ENCODE measurements at places on chromosomes 1 and 21. TPM values are rescaled to one million over a fixed set of nuclear protein-coding genes. Genes with fewer than 3 reads are reported as not detected.
A peak's percentile ranks its signal among the peaks of the same experiment; 100 is the strongest.

GRCh38 chr1:233215135-233215760, 80.3 kb downstream of the PCNX2 start:
- DNase-seq: no peak

DNA sequence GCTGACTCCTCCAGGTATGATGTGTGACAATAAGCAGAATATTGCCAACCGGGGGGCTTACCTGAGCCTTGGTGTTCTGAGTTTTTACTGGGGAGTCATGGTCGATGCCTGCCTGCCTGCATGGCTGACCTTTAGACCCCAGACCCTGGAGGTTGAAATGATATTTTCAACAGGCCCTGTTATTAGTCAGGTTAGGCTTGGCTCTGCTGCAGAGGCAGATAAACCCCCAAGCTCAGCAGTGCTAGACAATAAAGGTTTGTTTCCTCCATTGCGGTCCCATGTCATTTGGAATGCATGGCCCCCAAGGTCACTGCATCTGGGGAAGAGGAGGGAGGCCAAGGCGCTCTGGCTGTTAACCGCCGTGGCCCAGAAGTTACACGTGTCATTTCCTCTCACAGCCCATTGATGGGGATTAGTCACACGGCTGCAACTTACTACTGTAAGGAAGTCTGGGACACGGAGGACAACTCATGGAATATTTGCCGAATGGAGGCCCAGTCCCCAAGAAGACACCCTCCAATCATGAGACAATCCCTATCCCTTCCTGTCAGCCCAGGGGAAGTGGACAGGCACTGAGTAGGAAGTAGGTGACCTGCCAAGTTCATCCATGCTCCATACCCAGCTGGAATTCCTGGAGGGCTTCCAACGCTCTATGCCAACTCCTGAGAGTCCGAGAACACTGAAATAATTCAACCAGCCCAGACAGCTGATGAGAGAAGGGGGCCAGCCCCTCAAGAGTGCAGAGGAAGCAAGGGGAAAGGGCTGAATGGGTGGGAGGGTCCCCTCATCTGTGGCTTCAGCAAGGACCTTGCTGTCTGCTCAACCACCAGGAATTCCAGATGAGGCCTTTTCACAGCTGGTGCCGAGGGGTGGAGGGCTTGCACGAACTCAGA, 97.3 kb downstream of the TAS1R2 start:
- no peak for DNase-seq

GRCh38 chr1:71210718-71211117, 129.9 kb upstream of the ZRANB2 start:
- DNase-seq: no peak

DNA sequence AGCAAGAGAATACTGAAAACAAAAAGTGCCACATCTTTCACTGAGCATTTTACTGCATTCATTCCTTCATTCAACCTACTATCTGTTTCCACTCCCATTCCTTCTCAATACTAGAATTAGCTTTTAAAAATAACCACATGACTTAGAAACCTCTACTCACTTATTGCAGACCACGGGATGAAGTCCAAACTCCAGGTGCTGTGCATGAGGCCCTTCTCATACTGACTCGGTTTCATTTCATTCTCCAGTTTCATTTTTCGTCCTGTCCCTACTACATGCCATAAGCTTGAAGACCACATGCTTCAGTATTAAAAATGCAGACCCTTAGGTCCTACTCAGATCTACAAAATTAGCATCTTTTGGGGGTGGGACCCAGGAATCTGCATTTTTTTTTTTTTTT, 2.3 kb upstream of the BACH1 start:
- DNase-seq: no peak

DNA sequence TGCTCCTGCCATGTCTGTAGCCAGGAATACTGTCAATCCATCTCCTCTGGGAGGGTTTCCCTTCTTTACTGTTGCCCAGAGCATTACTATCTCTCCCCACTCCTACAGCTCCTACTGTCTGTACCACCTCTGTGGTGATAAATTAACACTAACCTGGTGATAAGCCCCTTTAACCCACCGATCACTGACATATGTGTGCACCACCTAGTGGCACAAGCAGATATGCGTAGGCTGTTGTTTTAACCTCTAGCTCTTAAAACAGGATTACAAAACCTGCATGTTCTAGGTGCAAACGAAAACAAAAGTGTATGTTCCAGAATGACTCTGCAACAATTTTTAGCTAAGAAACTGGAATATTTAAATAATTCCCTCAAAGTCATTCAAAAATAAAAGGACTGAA, 93.9 kb upstream of the BEND5 start:
- DNase-seq: no peak

DNA sequence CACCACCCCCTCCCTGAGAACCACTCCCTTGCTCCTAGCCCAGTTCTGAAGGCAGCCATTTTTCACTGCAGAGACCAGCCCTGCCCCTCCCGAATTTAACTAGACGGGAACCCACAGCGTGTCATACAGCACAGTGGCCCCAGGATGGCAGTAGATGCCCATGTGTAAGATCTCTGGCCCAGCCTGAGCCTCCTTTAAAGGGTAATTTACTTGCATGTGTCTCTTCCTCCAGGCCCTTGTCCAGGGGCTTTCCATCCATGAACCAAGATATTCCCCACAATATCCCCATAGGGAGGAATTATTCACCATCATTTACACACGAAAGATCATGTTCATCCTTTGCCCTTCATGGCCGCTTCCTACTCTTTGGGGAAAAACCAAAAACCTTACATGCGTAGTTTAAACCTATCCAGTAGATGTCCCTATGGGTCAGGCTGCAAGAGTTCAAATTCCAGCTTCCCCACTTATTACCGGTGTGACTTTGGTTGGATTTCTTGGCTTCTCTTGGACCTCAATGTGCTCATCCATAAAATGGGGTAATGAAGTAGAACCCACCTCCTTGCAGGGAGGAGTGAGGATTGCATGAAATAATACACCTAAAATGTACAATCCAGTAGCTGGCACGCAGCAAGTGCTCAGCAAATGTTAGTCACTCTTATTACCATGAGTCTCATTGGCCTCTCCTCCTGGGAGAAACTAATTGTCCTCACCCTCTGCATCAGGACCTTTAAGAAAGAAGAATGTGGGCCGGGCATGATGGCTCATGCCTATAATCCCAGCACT, 4.0 kb upstream of the LACTBL1 start:
- DNase-seq: peak; percentile 85

GRCh38 chr1:204685236-204686006, at the start of gene LRRN2:
TSS of gene LRRN2 (minus strand) at chr1:204685738. CDS start at chr1:204619992, 65,746 bp downstream.
- DNase-seq: no peak

DNA sequence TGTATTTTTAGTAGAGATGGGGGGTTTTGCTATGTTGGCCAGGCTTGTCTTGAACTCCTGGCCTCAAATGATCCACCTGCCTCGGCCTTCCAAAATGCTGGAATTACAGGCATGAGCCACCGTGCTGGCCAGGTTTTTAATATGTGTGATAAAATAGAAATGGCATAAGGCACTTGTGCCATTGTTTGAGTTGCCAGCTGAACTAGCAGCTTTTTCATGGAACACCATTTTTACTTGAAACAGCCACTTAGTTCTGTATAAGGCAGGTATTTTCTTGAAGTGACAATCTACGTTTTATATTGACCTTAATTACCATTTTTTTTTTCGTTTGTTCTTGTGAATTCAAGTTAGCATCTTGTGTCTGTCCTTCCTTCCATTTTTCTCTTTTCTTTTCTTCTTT, 28.3 kb downstream of the MTF2 start:
- no peak for DNase-seq

GRCh38 chr1:90457985-90458384, 259.1 kb downstream of the BARHL2 start:
- no peak for DNase-seq

- DNase-seq: peak; percentile 30
Measured at GRCh38 chr1:108877348-108878159, 769 bp downstream of the GPSM2 start.

DNA sequence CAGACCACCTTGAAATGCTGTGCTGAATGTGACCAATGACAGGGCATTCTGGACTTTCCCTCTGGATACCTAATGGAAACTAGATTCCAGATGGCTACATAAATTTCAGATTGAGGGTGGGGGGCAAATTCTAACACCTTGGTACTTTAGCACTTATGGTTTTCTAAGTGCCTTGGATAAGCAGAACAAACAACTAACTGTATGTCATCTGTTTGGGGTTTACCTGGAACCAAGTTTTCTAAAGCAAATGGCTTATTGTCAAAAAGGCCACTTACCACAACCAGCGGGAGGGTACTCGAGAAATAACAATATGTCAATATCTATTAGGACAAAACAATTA, 39.1 kb downstream of the GPR3 start:
- DNase-seq: no peak

- peak; percentile 71 for DNase-seq
Measured at GRCh38 chr1:232805269-232806185, at the start of gene MAP10. TSS of gene MAP10 (plus strand) at chr1:232805416. CDS start at chr1:232805450, 34 bp downstream.

- peak; percentile 92 for DNase-seq
Measured at GRCh38 chr1:17239420-17239819, 9.5 kb upstream of the PADI3 start.

DNA sequence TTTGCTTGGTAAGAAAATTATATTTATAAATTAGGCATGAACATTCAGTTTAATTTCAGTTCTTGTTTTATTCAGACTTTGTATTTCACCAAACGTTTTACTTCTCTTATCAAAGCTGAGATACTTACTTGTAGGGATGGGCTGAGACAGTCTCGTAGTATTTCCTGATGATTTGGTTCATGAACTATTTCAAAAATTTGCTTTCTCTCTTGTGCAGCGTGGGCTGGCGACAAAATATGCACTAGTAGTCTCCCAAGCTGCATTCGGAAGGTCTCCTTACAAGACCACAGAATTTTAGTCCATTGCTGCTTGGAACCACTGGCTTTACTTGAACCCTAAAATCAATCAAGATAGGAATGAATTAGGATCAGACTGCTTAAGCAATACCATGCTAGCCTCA, 91.7 kb upstream of the GNG4 start:
- DNase-seq: peak; percentile 87

- DNase-seq: no peak
Measured at GRCh38 chr1:35509558-35509957, 47.6 kb downstream of the KIAA0319L start.

- DNase-seq: peak; percentile 61
Measured at GRCh38 chr1:56578138-56578962, 1.0 kb downstream of the PLPP3 start.

GRCh38 chr1:52913014-52913413, 8.5 kb downstream of the ECHDC2 start:
- DNase-seq: no peak

DNA sequence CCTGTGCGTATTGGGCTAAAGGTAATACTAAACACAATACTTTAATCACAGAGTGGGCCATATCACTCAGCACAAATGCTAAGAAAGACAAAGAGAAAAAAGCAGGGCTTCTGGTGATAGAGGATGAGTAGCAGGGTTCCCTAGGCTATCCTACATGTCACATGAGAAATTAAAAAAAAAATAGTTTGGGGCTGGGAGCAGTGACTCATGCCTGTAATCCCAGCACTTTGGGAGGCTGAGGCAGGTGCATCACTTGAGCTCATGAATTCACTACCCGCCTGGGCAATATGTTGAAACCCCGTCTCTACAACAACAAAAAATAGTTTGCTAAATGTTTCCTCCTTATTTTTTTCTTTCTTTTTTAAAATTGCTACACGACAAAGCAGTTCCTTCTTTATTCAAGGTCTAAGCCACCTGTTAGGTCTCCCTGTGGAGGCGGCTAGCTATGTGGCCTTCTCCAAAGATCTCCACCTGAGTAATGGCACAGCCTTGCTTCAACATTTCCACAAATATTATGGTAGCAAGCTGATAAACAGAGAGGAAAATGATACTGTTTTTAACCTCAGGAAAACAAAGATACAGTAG, 1.5 kb downstream of the ENSA start:
- no peak for DNase-seq

- DNase-seq: no peak
Measured at GRCh38 chr1:59601811-59602210, 212.9 kb upstream of the HOOK1 start.

The REN gene
- 1.2 TPM for polyA plus RNA-seq

The AMY1C gene
- polyA plus RNA-seq: not detected

The FAM3B gene
- not detected for polyA plus RNA-seq

The APCS gene
- not detected for polyA plus RNA-seq

The ATP5PO gene
- polyA plus RNA-seq: 250 TPM

The LAMB3 gene
- 2.1 TPM for polyA plus RNA-seq

The CHAF1B gene
- 6.4 TPM for polyA plus RNA-seq

The RGS4 gene
- polyA plus RNA-seq: 202 TPM

The LORICRIN gene
- not detected for polyA plus RNA-seq

The NR5A2 gene
- 0.03 TPM for polyA plus RNA-seq

All from IMR-90 (cell line).